CD4-positive, alpha-beta T cell treated with Interleukin-10 for 1 hour (primary cell): ENCODE measurements at places on chromosomes 5 and 9.

GRCh38 chr9:126642839-126643238 lies 29.1 kb downstream of the LMX1B start:
- no peak for DNase-seq

DNA sequence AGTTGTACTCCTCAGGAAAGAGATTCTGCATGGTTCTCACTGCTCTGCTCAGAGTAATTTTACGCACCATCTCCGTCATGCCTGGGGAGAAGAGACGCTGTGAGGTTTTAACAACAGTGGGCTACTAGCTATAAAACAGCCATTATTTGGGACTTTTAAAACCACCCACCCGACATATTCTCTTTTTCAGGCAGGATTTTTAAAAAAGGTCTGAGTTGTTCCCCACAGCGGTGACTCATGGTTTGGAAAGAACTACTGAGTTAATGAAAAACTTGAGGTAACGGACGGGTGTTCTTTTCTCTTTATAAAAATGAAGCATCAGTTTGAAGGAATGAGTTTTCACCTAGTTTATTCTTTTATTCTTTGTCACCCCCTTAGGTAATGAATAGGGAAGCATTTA lies 61.3 kb downstream of the TTLL11 start:
- DNase-seq: no peak

GRCh38 chr9:26684029-26684428 lies 208.6 kb downstream of the CAAP1 start:
- no peak for DNase-seq

- DNase-seq: no peak
Measured at GRCh38 chr5:168366116-168366515, 74.7 kb downstream of the WWC1 start.

- no peak for DNase-seq
Measured at GRCh38 chr5:139131465-139131864, 66.7 kb downstream of the SIL1 start.

GRCh38 chr5:148806520-148806931 lies 19.9 kb upstream of the ADRB2 start:
- DNase-seq: no peak

- DNase-seq: no peak
Measured at GRCh38 chr5:113375480-113376060, 59.2 kb downstream of the TSSK1B start.

DNA sequence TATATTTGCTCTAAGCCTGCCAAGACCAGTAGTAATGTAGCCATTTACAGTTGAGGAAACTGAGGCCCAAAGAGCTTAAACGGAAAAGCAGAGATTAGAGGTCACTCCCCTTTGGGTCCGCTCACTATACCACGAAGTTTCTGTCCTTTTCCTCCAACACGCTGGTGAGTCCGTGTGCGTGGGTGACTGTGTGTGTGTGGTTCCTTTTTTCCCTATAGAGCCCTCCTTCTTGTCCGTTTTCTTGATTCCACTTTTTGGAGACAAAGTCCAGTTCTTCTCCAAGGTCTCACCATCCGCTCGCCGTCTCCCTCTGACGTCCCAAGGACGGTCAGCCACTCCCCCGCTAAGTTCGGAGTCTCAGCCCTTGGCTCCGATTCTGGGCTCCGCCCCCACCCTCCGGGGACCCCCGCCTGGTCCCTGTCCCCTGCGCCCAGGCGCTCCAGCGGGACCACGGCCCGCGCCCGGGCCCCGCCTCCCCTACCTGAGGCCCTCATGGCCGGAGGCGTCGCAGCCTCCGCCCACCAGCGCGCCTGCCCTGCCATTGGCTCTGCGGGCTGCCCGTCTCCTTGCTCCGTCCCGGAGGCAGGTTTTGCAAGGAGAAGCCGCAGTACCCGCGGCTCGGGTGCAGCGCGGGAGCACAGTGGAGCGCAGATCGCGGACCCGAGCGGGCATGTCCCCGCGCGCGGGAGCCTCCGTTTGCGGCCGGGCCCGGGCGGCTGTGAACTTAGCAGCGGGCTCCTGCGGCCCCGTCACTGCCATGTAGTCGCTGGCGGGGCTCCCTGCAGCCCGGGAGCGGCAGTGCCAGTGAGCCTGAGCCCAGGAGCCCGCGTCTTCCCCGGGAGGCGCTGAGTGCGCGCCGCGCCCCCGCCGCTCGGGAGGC lies at the start of gene MAST4:
TSS of gene MAST4 (plus strand) at position 638 of the 880 bp plus-strand sequence. CDS start 263 bp downstream, outside the sequence.
- peak; percentile 35 for DNase-seq

- no peak for DNase-seq
Measured at GRCh38 chr5:104241046-104241445, 678.5 kb upstream of the NUDT12 start.

DNA sequence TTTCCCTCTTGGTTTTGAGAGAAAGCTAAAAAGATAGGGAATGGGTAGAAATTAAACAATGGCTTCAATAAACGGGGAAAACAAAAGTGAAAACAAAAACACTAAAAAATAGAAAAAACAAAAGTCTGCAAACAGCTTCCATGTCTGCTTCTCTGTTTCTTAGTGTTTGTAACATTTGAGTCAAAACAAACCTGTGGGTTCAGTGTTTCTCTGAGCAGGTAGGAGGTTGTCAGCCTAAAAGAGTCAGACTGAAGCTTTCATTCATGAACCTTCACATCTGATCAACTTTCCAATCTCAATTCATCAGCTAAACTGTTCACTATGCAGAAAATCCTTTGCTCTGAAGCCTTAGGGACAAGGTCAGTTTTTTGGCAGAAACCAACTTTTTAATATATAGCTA lies 102.5 kb upstream of the ADAMTS16 start:
- DNase-seq: no peak

- DNase-seq: no peak
Measured at GRCh38 chr5:137921931-137922330, 32.7 kb downstream of the PKD2L2 start.

DNA sequence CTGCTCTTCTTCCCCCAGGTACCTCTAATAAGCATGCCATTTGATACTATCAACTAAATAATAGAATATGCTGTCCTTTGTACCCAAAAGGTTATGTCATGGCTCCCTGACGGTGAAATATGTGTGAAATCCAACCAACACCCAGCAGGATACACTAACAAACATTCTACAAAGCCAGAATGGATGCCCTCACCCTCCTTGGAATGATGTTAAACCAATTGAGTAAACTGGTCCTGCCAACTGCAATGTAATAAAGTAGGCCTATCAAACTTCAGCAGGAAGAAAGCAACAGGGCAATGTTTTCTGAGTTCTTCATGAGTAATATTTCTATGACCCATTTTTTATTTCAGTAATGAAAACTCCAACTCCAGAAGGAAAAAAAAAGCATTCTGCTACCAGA lies 24.9 kb downstream of the RGMB start:
- no peak for DNase-seq

GRCh38 chr5:30405821-30406220 lies 787.7 kb upstream of the CDH6 start:
- no peak for DNase-seq

DNA sequence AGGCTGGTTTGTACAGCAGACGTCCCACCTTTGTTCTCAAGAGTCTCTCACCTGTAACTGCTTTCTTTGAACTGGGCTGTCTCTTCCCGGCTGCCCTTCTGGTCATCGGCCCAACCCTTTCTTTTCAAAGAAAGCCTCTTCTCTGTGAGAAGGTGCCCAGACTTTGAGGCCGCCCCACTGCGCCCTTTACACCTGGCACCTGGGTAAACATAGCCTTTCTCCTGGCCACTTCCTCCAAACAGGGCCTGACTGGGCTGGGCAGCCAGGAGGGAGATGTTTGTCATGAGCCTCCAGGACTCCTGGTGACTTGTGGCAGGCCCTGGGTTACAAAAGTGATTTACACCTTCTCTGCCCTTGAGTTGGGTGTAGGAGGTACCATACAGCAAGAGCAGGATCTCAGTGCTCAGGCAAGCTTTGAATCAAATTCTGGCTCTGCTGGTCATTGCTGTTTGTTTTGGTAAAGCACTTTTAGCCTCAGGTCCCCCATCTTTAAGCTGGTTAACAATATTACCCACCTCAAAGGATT lies 127.2 kb upstream of the CXCL14 start:
- no peak for DNase-seq

- no peak for DNase-seq
Measured at GRCh38 chr5:125338440-125339174, 592.2 kb upstream of the ZNF608 start.

DNA sequence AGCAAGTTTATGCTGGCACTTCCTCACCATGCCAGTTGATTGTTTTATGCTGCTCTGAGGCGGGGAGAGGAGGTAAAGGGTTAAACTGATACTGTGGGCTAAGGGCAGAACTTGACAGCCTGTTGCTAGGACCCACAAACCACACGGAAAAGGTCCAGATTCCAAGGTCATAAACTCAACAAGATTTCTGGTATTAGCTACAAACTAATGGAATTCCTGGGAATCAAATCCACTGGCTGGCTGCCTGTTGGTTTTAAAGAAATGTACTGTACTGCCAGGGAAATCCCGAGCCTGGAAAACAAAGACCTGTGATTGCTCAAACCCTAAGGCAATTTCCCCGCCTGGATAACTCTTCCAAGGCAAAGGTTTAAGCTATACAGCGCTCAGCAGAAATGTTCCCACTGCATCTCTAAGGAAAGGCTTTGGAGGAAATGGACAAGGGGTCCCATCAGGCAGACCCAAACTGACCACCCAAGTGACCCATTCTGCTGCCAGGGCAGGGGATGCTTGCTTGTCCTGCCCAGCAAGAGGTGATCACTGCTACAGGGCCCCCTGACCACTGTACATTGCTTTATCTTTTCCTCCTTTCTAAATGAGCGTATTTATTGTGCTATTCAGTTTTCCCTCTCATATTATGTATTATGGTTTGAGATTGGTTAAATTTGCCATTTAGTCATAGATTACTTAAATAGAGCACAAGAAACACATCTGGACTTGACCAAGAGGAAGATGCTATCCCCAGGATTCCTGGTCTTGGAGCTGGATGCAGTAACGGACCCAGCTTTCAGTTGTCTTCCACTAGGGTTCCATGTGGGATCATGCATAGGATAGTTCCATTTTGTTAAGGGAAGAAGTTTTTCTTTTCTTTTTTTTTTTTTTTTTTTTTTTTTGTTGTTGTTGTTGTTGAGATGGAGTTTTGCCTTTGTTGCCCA lies 124.3 kb downstream of the SUSD1 start:
- DNase-seq: no peak

- peak; percentile 56 for DNase-seq
Measured at GRCh38 chr5:138077064-138077696, 6.7 kb upstream of the WNT8A start.

DNA sequence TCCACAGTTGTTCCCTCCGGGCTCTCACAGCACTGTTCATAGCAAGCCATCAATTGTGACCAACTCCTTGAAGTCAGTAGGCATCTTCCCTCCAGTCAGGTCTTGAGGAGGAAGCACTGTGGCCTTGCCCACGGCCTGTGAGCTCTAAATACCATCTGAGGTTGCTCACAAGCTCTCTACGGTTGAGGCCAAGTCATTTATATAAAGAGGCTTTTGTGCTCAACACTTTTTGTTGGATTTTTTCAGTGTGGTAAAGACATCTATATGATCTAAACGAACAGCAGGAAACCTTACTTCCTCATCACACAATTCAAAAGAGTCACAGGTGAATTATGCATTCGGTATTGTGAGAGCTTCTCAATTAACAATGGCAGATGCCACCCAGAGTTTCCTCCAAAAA lies 97.3 kb downstream of the ZNF462 start:
- DNase-seq: no peak

GRCh38 chr5:56831773-56832172 lies 16.4 kb downstream of the MAP3K1 start:
- DNase-seq: no peak

GRCh38 chr9:19431361-19432171 lies 22.8 kb downstream of the ACER2 start:
- no peak for DNase-seq

- no peak for DNase-seq
Measured at GRCh38 chr5:20307391-20307790, 319.4 kb upstream of the CDH18 start.

- peak; percentile 14 for DNase-seq
Measured at GRCh38 chr5:1793301-1793740, 6.3 kb downstream of the MRPL36 start.

DNA sequence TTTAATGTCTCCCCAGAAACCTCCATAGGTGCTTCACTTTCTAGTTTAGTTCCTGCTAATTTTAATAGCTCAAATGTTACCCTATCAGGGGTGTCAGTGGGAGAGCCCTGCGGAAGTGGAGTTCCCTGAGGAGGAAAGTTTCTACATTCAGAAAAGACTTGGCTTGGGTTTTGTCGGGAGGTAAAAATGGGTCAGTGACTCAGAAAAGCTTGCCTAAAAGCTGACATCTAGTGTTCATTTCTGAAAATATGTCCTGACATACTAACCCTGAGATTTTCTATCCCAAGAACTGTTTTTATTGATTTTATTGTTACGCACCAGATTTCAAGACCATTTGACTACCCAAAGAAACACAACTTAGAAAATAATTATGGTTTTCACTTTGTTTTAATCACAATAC lies 40.9 kb upstream of the GLDC start:
- no peak for DNase-seq

DNA sequence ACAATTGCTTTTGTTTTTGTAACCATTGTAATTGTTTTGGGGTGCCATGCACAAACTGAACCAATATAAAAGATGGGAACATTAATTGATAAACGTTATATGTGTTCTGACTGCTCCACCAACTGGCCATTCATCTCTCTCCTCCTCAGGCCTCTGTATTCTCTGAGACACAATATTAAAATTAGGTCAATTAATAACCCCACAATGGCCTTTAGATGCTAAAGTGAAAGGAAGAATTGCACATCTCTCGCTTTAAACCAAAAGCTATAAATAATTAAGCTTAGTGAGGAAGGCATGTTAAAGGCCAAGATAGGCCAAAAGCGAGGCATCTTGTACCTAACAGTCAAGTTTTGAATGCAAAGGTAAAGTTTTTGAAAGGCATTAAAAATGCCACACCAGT lies 448.4 kb upstream of the ITGA1 start:
- no peak for DNase-seq

DNA sequence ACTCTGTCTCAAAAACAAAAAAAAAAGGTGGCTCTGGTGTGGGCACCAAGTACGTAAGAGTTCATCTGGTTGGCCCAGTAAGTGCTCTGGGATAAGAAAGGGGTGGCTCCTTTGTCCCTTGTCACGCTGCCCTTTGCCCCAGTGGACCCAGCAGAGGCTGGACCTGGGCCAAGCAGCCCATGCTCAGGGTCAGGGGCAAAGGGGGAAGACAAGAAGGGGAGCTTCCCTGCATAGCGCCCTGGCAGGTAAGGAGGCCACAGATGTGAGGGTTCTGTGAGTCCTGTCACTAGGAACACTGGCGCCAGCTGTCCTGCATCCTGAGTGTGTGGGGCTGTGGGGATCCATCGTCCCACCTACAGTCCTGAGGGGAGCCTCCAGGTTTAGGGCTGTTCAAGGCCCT lies 65.3 kb downstream of the GADD45G start:
- no peak for DNase-seq

GRCh38 chr9:69295872-69296552 lies 29.0 kb upstream of the ENTREP1 start:
- no peak for DNase-seq
